CD4-positive, alpha-beta T cell treated with Interleukin-6 at 100 ng/mL for 8 hours (primary cell): ENCODE measurements at places on chromosomes 3 and 15.

GRCh38 chr15:70227147-70227546 is 129.4 kb upstream of the TLE3 start:
- no peak for DNase-seq

- no peak for DNase-seq
Measured at GRCh38 chr3:196541684-196542445, 26.5 kb downstream of the WDR53 start.

GRCh38 chr3:62940771-62941563 is 65.8 kb upstream of the CADPS start:
- DNase-seq, result no peak

DNA sequence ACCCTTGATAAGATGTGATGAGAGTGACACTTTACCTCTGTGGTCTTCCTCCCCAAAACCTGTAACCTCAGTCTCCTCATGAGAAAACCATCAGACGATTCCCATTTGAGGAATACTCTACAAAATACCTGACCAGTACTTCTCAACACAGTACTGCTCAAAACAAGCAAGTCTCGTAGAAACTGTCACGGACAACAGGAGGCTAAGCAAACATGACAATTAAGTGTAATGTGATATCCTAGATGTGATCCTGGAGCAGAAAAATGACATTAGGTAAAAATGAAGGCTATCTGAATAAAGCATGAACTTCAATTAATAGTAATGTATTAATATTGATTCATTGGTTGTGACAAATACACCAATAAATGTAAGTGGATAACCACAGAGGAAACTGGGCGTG is 113.6 kb downstream of the CACNA2D3 start:
- DNase-seq, result no peak

DNA sequence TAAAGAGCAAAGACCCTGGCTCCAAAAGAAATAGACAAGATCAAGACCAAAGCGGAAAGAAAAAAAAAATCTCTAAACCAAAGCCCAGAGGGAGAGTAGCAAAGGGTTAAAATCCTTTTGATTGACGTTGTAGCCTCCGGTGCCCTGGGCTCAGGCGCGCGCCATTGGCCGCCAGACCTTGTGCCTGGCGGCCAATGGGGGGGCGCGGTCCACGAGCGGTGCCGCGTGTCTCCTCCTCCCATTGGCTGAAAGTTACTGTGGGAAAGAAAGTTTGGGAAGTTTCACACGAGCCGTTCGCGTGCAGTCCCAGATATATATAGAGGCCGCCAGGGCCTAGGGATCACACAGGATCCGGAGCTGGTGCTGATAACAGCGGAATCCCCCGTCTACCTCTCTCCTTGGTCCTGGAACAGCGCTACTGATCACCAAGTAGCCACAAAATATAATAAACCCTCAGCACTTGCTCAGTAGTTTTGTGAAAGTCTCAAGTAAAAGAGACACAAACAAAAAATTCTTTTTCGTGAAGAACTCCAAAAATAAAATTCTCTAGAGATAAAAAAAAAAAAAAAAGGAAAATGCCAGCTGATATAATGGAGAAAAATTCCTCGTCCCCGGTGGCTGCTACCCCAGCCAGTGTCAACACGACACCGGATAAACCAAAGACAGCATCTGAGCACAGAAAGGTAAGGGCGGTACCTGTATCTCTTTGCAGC is at the start of gene HES1:
TSS of gene HES1 (plus strand) at position 343 of the 713 bp plus-strand sequence. CDS start at position 576, 233 bp downstream.
- no peak for DNase-seq

DNA sequence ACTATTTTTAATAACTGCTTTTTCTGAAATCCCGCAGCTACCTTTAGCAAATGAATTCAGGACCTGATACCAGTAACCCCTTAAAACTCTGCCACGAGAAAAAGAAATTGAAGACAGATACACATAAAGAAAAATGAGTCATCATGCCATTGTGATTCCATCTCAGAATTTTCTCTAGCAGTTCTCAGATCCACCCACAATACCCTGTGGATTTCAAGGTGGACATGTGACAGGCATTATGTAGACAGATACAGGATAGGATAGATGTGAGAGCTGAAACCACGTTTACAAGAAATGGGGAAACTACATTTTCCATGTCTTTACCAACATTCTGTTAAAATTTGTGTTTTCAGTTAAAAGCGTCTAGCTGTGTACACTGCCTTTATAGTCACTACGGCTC is 291.9 kb upstream of the NR2F2 start:
- no peak for DNase-seq

DNA sequence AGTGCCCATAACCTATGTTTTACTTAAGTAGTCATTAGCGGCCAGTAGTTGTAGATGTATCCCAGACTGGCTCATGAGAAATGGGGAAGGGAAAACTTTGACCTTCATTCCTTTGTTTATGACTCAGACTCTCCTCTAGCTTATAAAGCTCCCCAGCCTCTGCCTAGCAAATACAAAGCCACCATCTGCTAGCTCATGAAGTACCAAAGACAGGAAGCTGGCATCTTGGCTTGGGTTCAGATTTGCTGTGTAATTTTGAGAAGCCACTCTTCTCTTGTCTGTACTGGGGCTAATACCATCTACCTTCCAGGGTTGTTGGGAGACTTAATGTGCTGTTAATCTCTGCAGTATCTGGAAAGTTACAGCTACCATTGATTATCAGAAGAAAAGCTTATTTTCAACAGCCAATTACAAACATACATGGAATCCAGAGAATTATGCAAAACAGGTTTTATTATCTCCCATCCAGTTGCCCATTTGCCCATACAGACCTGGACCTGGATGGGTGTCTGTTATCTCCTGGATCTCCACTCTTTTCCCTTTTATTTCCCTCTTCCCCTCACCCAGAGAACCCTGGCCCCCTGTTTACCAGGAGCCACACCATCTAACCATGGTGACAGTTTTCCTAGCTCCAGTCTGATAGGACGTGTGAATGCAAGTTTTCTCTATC is 153.8 kb downstream of the SEMA6D start:
- DNase-seq, result no peak

GRCh38 chr3:40240921-40241320 is 68.6 kb upstream of the EIF1B start:
- no peak for DNase-seq

DNA sequence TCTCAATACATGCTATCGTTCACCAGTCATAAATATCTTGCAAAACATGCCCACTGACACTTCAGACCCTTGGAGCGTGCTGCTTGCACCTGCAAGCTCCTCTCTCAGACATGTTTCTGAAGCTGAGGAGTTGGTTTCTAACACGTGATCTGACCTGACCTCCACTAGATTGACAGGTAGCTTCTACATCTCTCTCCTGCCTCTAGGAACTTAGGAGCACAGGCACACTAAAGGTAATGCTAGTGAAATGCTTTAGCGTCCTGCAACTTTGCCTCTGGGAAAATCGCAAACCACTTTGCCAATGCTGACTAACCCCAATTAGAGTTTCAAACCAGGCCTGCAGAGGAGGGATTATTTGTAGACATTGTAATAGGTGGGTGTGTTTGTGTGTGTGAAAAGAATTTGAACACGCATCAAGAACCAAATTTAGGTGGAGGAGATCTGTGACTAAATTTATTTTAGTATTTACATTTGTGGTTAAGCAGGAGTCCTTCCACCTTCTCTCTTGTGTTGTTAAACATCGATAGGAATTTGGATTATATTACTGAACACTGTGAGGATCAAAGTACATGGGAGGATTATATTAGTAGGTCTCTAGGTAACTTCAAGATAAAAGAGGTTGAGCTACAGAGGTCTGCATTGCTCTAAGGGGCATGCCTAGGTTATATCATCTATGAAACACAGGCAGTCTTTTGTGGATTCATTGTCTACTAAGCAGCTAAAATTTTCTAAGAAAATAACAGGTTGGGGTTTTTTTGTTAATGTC is 86.7 kb upstream of the ZBED2 start:
- no peak for DNase-seq

DNA sequence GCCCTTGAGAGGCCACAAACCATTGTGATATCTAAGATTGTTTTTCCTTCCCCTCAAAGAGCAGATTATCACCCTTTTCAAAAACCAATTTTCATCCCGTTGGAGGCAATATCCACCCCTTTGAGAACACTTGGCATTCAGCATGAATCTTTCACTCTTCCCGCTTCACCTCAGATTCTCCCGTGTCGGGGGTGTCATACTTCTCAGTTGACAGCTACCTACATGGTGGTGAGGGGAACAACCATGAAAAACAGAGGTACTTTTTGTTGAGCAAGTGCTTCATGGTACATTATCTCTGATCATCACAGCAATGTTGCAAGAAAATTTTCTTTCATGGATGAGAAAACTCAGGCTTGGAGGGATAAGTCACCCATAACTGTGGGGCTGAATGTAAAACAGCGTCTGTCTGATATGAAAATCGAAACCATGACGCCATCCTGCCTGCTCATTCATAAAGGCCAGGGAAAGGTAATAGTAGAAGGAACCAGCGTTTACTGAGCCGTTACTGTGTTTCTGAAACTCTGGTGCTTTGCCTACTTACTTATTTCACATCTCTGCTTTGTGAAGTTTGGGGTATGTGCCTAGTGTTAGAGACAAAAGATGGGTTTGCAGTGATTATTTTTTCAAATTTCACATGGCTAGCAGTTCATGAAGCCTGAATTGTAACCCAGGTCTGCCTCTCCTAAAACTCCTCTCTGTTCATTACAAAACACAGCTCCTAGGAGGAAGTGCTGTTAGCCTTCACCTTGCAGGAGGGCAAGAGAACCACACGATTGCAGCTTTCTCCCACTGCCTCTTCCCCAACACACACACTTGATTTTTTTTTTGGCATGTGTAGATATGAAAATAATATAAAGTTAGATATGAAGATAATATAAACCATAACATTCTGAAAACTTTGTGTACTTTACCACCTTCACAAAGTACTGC is 35.4 kb downstream of the SV2B start:
- no peak for DNase-seq

DNA sequence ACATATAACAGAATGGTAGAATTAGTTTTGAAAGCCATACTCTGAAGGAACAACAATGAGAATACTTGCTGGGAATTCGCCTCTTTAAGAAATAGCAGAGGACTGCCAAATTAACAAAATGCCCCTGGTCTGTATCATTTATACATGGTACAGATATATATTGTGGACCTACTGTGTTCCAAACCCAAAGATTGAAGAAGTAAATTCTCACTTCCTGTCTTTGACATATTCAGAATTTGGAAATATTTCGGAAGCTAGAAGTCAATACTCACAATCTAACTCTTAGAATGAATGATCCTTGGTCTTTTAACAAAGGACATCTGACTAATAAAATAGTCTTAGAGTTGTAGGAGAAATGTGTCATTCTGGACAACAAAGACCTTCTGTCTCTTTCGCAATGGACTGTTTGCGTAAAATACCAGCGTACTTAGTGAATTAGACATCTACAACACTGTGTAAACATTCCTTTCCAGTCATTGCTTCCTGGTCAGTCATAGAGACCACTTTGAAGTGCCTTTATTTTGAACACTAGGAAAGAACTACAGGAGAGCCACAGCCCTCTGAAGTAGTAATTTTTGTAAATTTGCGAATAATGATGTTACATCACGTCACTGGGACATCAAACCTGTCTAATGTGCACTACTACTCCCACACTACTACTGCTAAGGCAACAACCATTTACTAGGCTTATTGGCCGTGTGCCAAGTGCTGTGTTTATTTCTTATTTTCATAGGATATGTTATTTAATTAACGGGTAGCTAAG is 68.0 kb downstream of the CHL1 start:
- DNase-seq, result no peak
